KG1 (cell line): ENCODE measurements at places on chromosomes 6 and 20.

DNA sequence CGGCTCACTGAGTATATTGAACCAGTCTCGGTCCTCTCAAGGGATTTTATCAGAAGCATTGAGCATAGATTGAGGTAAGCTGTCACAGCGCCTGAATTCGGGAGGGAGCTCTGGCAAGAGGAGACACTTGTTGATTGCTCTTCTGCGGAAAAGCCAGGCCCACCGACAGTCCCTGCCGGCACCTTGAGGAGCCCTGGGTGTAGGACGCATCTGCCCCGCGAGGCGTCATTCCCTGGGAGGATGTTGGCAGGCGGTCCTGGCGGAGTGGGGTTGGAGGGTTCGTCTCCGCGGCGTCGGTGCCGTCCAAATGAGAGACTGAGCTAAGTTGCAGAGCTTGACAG, 843 bp downstream of the FBXO9 start:
- DNase-seq = no peak

GRCh38 chr6:20400456-20401204, 1.0 kb upstream of the E2F3 start:
- peak; percentile 55 for DNase-seq

DNA sequence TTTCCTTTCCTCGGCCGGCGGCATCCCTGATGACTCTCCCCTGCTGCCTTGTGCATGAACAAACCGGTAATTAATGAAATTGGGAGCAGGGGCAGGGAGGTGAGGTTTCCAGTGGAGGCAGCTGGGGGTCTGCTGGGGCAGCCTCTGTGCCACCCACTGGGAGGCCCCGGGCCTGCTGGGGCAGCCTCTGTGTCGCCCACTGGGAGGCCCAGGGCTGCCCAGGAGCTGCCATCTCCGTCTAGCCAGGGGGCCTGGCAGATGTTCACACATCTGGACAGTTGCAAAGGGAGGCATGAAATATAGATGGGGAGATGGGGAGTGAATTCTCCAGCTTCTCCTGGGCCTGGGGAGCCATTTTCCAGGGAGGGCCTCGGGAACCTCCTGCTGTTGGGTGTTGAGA, 33.8 kb downstream of the TOX2 start:
- no peak for DNase-seq

GRCh38 chr20:53582574-53583351, 10.9 kb downstream of the ZNF217 start:
- DNase-seq = no peak

- DNase-seq = no peak
These were observed 198.6 kb downstream of the UST start for GRCh38 chr6:148945301-148946021.

GRCh38 chr6:152896923-152897322, 85.9 kb downstream of the FBXO5 start:
- DNase-seq = no peak

DNA sequence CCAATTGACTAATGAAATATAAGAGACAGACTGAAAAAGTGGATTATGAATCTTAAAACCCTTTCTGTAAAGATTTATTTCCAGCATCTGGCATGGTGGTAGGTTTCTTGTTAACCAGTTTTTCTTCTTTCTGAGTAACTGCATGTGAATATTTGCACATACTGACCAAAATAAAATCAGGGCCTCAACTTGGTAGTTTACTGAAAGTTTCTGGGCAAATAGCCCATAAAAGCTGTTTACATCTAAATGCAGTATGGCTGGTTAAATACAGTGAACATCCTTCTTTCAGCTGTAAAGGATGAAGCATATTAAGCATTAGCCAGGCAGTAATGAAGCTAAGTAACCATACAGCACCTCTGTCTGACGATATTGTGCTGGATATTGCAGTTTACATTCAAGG, 83.6 kb upstream of the EYS start:
- DNase-seq = no peak

- DNase-seq = no peak
These were observed 14.4 kb upstream of the FAM217A start for GRCh38 chr6:4093288-4093687.

DNA sequence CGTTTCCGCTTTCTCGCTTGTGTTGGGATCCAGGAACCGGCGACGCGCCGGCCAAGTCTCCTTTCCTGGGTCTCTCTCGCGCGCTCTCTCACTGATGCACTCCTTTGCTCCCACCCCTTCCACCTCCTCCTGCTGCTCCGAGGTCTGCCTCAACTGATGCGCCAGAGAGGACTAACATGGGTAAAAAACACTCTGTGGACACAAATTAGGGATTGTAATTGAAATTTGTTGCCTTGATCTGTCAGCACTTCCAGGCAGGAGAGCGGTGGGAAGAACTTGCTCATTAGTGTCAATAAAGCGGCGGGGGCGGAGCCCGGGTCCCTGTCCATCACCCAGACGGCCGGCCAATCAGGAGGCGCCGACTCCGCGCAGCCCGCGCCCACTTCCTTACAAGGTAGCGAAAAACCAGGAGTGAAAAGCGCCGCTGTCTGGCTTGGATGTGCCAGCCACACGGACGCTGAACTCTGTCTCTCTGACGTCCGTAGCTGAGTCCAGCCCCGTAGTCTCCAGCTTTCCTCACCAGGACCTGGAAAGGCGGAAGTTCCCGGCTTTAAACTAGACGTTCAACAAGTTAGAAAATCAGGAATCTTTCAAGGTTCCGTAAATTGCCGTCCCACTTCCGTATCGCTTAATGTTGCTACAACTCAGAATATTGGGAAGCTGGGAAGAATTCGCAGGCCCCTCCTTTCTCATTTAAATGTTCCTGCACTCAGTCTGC, at the start of gene TBX18:
Gene TBX18, minus strand, starts transcription at position 267 of the 718 bp plus-strand sequence. CDS start 417 bp downstream, outside the sequence.
- no peak for DNase-seq

DNA sequence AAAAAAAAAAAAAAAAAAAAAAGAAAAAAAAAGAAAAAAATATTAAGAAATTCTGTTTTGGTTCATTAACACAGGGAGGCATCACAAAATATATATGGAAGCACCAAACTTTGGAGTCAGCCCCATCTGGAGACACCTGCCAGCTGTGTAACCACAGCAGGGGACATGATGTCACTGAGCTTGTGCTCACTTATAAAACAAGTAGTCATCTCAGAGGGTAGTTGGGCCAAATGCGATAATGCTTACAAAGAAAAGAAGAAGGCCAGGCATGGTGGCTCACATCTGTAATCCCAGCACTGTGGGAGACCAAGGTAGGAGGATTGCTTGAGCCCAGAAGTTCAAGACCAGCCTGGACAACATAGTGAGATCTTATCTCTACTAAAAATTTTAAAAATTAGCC, 1.1 kb upstream of the BNIP5 start:
- no peak for DNase-seq

GRCh38 chr6:12343440-12344162, 53.4 kb downstream of the EDN1 start:
- no peak for DNase-seq

- DNase-seq = no peak
These were observed 207.0 kb downstream of the ANKRD60 start for GRCh38 chr20:58021481-58021880.

GRCh38 chr6:10320291-10320690, 94.6 kb downstream of the TFAP2A start:
- DNase-seq = no peak

GRCh38 chr6:106133040-106133439, 46.9 kb downstream of the PRDM1 start:
- DNase-seq = no peak

DNA sequence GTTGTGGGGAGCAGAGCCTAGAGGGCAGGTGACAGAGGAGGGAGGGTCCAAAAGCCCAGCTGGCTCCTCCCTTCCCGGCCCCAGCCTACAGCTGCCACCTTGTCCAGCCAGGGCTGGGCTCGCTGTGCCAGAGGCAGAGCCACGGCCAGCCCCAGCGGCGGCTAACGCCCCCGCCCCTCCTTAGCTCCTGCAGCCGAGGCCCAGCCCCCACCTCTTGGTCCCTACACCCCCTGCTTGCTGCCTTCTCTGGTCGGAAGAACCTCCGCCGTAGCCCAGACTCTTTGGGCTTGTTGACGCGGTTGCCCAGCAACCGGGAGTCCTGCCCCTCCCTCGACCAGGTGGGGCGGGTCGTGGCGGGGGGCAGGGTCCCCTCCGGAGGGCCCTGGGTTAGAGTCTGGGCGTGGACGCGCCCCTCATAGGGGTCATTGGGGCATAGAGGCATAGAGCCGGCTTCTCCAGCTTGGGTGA, 521 bp upstream of the LKAAEAR1 start:
- DNase-seq = no peak

- DNase-seq = no peak
These were observed 31.7 kb upstream of the GNRH2 start for GRCh38 chr20:3011752-3012151.

- DNase-seq = no peak
These were observed at the start of gene DLGAP4 for GRCh38 chr20:36305602-36306551. DLGAP4 (plus strand) TSS chr20:36306339; CDS start chr20:36431718, 125,379 bp downstream.

DNA sequence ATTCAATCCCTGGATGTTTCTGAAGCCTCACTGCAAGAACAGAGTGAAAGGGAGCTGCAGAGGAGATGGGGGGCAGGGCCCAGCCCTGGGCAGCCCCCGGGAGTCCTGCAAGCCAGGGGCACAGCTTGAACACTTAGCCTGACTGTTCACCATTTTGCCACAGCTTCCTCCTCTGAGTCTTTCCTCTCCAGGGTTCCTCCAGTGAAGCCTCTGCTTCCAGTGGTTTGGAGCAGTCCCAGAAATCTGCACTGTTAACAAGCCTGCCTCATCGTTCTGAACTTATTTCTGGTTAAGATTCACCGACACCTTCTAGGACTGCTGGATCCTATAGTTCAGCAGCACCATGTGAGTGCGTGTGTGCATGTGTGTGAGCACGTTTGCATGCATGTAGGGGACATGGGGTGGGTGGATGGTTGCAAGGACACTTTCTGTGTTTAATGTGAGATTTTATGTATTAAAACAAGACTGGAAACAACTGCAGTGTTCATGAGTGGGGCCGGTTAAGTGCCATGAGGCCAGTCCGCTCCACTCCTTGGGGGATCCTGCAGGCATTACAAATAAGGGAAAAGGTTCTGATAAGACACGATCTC, 24.6 kb downstream of the CEBPB start:
- no peak for DNase-seq

DNA sequence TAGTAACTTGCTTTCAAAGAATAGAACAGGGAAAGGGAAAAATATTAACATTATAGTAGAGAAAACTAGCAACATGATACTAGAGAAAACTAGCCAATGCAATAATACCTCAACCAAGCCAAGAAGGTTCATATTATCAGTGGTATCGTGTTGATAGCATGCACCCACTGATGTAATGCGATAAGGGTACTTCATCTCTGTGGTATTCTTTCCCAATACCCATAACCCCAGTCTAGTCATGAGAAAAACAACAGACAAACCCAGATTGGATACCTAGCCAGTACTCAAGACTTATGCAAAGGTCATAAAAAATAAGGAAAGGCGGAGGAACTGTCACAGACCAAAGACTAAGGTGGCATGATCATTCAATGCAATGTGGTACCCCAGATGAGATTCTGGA, 21.0 kb downstream of the BLOC1S5 start:
- no peak for DNase-seq

DNA sequence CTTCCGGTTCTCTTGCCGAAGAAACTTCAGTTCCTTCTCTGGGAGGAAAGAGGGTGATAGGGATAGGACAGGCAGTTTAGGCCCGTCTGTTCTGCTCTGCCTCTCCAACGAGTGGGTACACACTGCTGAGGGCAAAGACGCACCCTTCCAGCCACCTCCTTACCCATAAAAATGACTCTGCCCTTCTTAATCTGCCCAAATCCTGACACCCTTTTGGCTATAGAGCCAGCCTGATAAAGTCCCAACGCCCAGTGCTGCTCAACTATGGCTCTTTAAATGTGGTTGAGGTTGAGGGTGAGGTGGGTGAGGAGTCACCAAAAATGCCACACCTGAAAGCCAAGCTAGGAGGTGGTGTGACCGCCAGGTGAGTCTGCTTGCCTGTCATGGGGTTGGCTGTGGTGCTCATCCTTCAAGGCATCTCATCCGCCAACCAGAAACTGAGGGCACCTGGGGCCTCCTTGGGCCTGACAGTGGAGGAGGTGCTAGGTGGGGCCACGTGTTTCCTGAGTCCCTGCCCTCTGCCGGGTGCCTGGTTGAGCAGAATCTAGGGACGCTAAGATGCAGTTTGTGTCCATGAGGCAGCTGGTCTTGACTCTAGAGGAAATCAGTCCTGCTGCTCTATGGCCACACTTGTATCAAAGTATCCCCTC, 16.3 kb downstream of the CCDC167 start:
- no peak for DNase-seq

DNA sequence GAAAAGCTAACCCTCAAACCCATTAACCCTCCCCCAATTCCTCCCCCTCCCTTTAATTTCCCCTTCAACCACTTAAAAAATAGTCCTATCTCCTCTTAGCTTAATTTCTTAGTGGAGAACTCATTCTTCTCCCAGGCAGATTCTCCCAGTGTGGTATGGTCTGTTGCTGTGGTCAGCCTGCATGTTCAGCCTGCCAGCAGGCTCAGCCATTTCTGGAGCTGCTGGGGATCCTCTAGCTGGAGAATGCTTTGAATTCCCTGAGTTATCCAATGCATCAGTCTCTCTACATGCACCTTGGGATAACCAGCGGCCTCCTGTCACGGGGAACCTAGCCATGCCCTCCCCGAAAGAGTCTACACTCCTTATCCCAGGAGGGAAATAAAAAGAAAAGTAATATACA, 375.4 kb upstream of the RSPO3 start:
- DNase-seq = no peak

DNA sequence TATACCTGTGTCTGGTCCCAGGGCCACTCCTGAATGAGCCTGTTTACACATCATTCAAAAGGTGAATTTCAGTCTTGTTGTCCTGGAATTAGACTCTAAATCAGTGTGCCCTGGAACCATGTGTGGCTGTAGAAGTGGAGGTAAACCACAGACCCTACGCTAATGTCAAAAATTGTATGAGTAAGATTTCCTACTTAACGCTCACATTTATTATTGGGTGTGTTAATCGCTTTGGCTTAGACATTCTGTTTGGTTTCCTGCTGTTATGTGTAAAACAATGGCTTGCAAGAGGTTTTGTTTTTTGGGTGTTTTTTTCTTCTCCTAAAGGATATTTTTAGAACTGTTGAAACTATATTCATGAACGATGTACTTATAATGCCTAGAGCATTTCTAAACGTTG, 19.3 kb downstream of the PLCB1 start:
- peak; percentile 65 for DNase-seq

GRCh38 chr6:159311618-159312017, 142.4 kb downstream of the FNDC1 start:
- no peak for DNase-seq

DNA sequence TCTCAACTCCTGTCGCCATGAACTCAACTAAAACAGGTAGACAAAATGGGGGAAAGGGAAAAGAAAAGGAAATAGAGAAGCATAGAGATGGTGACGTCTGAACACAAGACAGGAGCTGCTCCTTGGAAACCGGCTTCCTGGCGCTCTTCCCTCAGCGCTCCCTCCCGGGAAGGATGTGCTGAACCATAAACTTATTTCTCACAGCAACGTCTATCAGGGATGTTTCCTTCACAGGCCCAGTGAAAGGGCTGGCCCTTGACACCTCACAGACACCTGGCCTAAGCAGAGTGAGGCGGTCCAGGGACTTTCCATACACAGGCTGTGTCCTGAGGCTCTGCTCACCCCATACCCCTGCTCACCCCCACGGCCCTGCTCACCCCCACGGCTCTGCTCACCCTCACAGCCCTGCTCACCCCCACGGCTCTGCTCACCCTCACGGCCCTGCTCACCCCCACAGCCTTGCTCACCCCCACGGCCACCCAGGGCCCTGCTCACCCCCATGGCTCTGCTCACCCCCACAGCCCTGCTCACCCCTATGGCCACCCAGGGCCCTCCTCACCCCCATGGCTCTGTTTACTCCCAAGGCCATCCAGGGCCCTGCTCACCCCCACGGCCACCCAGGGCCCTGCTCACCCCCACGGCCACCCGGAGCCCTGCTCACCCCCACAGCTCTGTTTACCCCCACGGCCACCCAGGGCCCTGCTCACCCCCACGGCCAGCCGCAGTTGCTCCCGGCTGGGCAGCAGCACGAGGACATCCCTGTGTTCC, 653 bp downstream of the FRMD1 start:
- DNase-seq = no peak

GRCh38 chr6:44642349-44642748, 254.8 kb downstream of the CDC5L start:
- no peak for DNase-seq
